T-helper 17 cell (primary cell): ENCODE measurements at places on chromosomes 1 and 21.

DNA sequence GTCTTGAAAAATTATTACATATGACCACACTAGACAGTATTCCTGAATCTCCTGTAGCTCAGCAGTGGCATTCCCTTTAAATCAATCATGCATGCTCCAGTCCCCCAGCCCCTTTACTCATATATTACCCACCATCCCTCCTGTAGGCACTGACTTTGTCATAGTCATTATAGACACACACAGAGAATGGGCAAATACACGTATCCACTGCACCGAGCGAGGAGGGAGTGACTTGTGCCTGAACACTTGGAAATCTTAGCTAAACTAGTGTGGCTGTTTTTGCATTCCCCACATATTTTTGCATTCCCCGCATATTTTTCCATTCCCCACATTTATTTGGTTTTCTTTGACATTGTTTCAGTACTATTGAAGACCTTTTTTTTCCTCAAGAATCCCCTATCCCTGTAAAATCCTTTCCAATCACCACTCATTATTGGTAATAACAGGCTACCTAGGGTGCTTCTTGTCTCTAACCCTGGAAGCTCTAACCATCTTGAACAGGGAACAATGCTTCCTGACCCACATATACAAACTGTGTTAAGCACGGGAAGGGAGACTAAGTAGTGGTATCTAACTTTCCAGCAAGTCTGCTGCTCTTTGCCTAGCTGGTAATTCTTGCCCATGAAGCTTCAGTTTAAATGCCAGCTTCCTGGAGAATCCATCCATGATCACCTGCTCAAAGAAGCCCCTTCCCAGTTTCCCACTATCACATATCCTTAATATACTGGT lies 534.4 kb upstream of the CAMK1G start:
- no peak for DNase-seq

GRCh38 chr1:232378266-232379062 lies 251.5 kb downstream of the SIPA1L2 start:
- DNase-seq, result no peak

- DNase-seq, result peak; percentile 41
Measured at GRCh38 chr1:206685334-206685768, 646 bp downstream of the MAPKAPK2 start.

GRCh38 chr1:107095647-107096046 lies 39.2 kb downstream of the PRMT6 start:
- no peak for DNase-seq

GRCh38 chr1:240284656-240285414 lies 193.2 kb downstream of the FMN2 start:
- DNase-seq, result no peak
